Placental epithelial cell (primary cell): ENCODE measurements at places on chromosomes 7 and 10. TPM values are rescaled to one million over a fixed set of nuclear protein-coding genes. Genes with fewer than 3 reads are reported as not detected.

Gene TMEM178B
- total RNA-seq = under 0.01 TPM in 1 of 2 replicates, not detected in the other

Gene NRAP
- not detected in 2 replicates for total RNA-seq

Gene ADAMTS14
- under 0.01 TPM in 1 of 2 replicates, not detected in the other for total RNA-seq

Gene NUTM2E
- 0.11 TPM in 1 of 2 replicates, not detected in the other for total RNA-seq

Gene GTPBP10
- total RNA-seq = 11.8 and 20.4 TPM in 2 replicates

Gene ELN
- 0.22 and 0.39 TPM in 2 replicates for total RNA-seq

Gene TAS2R5
- 2.6 and 3.5 TPM in 2 replicates for total RNA-seq

Gene MCM10
- 3.5 and 4.7 TPM in 2 replicates for total RNA-seq

Gene SPDYE9
- not detected in 2 replicates for total RNA-seq

Gene HTRA1
- 0.11 and 1.6 TPM in 2 replicates for total RNA-seq

Gene ALKBH4
- total RNA-seq = 12.1 and 19.6 TPM in 2 replicates

Gene TNS3
- 87.6 and 124 TPM in 2 replicates for total RNA-seq
